ENCODE measurements at places on chromosomes 2 and 18.

DNA sequence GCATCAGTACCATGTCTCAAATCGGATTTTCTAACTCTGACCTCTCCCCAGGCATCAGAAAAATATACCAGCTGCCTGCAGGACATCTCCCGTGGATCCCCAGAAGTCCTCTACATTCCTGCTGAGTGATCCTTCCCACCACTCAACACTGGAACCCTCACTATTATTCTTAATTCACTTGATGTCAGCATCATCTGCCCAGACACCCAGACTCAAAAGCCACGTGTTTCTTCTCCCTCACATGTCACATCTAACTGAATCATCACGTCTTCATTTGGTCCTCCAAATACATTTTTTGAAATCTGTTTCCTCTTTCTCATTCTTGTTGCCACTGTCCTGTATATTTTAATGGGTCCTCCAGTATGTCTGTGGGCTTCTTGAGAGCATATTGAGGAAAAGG lies 218.6 kb downstream of the HRH4 start:
- DNase-seq, result no peak

DNA sequence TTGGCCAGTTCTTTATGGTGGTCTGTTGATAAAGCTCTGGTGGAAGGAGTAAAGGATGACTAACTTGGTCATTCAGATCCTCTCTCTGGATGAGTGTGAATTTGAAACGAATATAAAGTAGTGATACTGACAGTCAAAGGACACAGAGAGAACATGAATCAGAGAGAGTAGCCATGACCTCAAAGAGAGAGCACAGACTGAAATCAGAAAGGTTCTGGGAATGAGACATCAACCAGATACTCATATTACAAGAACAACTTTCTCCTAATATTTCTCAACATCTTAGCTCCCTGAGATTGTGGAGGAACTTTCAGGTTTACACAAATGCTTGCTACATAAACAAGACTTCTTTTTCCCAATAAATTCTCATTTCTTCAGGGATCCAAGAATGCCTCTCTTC lies 849.1 kb upstream of the CHAC2 start:
- no peak for DNase-seq

DNA sequence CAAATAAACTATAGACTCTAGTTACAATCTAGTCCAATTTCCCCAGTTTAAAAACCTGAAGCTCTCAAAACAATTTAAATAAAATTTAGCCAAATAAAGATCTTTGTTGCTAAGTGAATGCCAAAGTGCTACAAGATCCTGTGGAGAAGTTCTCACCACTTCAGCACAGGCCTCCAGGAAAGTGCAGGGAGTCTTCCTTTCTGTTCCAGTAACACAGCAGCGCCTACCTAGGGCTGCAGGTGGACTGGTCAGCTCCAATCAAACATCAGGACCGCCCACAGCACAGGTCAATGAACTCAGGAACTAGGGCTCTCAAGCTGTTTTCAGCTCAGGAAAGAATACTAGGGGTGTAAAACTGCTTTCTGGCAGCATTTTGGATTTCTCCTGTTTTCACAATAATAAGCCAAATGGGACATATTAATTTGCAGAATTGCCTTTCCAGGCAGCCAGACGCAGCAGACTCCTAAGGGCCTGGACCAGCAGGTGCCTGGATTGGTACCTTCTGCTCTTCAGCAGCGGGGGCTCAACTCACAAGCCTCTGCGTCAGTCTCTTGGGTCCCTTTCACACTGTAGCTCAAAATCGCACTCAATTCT lies 1.5 kb downstream of the FAM110C start:
- DNase-seq, result no peak

- no peak for DNase-seq
Observed at GRCh38 chr2:60079562-60079961, 473.9 kb downstream of the BCL11A start.

GRCh38 chr2:25572638-25573037 lies 100.7 kb downstream of the DTNB start:
- DNase-seq, result no peak

DNA sequence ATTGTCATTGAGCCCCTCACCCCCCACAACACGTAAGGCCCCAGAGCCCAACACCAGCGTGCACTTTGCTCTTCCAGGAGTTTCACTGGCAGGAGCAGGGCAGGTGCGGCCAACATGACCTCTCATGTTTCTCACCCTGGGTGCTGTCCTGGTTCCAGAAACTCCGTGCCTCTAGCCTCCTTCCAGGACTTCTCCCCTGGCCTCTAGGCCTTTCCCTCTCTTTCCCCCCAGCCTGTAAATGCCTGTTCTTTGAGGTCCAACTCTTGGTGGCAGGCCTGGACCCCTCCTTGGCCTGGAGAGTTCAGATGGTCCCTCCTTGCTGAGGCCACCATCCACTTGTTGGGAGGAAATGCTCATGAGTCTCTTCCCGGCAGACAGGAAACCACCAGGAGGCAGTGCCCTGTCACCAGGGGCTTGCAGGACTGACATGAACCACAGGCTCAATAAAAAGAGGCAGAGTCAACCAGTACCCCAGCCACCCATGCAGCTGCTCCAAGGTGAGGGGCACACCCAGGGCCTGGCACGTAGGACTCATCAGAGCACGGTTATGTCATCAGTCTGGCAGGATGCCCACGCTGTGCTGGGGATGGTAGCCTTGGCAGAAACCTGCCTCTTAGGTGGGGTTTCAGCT lies 1.5 kb downstream of the MALL start:
- no peak for DNase-seq

DNA sequence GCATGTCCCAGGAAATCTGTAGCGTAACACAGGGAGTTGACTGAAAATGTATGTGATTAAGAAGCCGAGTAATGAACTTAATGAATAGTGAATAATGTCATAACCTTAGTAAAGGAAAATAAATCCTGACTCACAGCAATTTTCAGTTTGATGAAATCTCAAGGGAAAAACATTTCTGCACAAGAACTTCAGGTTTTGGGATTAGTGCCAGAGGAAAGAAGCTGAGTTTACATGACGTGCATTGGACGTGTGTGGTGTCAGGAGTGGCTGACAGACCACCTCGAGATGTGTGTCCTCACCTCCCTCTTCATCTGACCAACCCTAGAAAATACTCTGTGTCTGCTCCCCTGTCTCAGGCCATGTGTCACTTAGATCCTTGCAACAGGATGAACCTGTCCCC lies 39.1 kb downstream of the VWA3B start:
- no peak for DNase-seq

DNA sequence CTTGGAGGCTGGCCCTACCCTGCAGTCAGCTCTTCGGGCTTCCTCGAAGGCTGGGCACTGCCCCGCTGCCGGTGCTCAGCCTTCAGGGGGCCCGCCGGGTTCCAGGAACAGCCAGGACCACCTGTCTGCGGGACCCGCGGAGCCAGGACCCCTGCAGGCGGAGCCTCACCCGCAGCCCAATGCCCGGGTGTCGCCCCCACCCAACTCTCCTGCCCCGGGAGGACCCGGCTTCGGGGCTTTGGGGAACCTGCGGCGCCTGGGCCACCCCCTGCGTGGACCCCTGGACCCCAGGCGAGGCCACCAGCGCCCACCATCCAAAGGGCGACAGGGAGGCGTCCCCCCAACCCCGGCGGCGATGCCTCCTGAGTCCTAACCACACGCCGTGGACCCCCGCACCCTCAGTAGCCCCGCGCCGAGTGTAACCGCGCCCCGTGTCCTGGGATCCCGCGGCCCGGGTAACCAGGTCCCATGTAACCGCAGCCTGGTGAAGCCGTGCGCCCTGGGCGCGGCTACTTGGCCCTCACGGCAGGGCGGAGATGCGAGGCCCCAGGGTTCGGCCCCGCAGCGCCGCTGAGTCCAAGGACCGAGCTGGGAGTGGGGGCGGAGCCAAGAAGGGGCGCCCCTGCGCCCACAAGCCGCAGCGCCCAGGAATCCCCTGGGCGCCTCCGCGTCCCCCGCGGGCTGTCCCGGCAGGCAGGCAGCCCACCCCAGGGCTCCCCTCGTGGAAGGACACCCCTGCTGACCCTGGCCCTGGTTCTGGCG lies 11.0 kb upstream of the UBE2F start:
- DNase-seq, result no peak

DNA sequence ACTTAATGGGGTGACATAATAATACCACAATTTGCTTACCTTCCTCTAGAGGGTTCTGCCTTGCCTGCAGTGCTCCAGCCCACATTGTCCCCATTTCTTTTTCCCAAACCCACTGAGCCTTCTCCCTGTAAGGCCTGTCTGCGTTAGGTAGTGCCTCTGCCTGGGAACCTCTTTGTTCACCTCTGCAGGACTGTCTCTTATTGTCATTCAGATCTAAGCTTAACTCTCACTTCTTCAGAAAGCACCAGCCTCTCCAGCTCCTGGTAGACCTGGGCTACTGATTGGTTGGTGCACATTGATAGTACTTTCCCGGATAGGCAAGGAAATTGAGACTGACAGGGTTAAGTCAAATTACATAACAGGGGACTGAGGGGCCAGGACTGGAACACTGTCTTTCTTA lies 49.1 kb downstream of the CCDC85A start:
- DNase-seq, result no peak

DNA sequence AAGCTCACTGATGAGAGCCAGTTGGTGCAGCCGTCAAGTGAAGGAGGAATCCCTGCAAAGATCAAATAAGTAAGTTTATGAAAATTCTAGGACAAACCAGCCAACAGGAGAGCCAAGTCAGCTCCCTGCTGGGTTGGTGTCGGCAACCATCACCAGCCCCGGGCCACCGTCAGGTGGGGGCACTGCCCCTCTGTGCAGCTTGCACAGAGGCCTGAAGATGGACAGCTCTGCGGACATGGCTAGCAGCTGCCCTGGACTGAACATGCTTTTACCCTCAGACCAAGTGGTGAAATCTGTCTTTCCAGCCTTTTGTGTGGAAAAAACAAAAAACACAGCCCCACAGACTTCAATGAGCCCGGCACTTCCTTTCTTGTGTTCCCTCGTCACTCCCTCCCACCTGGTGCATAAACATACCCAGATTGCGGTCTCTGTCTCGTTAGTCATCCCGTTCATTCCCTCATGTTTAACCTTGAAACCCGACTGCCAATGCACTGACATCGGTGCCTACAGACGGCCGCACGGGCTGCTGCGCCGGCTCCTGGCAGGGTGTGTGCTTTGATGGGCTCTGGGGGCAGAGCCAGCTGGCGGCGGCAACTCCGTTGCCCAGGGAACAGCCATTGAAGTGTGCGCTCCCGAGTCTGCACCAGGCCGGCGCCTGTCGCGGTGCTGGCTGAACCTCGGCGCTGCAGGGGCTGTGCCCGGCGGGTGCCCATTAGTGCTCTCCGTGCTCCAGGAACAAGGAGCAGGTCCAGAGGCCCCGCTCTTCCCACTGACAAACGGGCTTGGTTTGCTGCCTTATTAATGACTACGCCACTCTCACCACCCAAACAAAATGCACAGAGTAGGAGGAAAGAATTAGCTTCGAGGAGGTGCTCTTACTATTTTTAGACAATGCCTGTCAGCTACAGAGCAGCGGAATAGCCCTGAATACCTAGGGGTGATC lies 95.3 kb downstream of the EIPR1 start:
- DNase-seq, result peak; percentile 64

DNA sequence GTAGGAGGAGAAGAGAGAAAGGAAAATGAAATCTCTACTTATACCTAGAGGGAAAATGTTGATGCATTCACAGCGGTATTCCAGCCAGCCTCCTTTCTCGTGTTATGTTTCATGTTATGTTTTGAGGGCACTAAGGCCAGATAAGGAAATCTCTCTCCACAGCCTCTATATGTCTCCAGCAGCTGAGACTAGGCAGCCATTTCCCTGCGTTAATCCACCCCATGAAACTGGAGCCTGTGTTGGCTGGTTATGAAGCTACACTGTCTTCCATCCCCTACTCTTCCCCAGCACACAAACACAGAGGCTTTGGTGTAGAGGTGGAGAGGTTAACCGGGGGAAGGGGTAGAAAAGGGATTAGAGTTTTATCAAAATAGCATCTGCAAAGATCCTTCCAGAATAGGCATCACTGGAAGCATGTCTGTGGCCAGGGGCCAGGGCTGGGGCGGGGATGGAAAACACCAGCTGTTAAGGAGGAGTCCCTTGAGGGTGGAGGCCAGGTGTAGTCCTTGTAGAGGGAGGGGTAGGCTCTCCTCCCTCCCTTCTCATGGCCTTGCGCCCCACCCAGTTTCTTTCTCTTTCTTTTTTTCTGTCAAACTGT lies 100.9 kb upstream of the TNP1 start:
- DNase-seq, result no peak

- no peak for DNase-seq
Observed at GRCh38 chr2:226690461-226691024, 109.1 kb downstream of the IRS1 start.

DNA sequence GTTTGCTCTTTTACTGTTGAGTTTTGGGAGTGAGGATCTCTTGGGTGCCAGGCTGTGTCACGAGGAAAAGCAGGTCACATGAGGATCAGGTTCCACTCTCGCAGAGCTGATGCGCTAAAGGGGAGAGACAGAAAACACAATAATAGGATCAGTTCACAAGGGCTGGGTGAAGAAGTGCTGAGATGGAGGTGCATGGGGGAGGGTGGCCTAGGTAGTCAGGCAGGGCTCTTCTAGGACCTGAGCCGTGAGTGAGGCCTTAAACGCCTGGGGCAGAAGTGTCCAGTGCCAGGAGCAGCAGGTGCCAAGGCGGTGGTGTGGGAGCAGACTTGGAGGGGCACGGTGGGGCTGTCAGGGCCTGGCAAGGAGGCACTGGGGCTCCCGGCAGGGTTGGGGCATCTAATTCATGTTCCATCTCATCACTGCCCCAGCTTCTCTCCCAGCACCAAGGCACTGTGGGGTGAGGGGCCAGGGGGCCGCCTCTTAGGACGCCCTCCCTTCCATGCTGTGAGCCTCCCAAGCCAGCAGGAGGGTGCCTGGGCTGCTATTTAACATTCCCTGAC lies 9.3 kb downstream of the KCNIP3 start:
- no peak for DNase-seq

- DNase-seq, result no peak
Observed at GRCh38 chr2:156379714-156380113, 47.2 kb upstream of the NR4A2 start.

DNA sequence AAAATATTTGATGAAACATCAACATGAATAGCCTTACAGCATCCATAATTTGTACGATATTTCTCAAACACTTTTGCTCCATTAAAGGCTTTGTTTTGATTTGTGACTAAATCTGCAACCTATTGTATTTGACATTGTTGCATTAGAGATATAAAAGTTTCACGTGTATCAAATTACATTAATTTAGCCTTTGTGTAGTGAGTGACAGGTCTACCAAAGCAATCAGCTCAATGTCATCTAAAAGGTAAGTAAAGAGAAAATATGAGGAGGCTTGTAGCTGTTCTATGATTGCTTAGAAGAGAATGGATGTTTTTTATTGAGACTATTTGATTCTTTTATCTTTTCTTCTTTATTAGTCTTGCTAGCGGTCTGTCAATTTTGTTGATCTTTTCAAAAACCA lies 430.2 kb downstream of the GALR1 start:
- no peak for DNase-seq

GRCh38 chr2:19648583-19648982 lies 253.2 kb downstream of the TTC32 start:
- DNase-seq, result no peak

GRCh38 chr2:224518806-224519580 lies 66.2 kb downstream of the CUL3 start:
- no peak for DNase-seq

DNA sequence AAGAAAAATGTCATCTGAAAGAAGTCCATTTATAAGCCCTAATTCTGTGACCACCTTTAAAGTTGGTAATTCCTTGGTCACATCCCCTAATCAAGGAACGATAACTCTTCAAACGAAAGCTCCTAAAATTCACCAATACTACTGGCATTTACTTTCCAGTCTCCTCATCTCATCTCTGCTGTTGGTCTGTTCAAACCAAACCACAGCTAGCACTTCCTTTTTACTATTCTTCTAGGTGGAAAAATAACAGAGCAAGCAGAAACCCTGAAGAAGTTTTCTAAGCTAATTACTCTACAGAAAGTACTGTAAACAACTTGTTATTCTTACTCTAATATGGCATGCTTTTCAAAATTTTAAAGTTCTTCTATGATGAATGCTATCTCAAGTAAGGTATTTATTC lies 21.6 kb downstream of the TIA1 start:
- DNase-seq, result no peak

- DNase-seq, result peak; percentile 14
Observed at GRCh38 chr2:7539760-7540159, 622.5 kb downstream of the RNF144A start.
